ENCODE measurements at places on chromosomes 16 and 17.

- no peak for DNase-seq
These were observed 106.3 kb downstream of the CDH11 start for GRCh38 chr16:65015599-65015998.

DNA sequence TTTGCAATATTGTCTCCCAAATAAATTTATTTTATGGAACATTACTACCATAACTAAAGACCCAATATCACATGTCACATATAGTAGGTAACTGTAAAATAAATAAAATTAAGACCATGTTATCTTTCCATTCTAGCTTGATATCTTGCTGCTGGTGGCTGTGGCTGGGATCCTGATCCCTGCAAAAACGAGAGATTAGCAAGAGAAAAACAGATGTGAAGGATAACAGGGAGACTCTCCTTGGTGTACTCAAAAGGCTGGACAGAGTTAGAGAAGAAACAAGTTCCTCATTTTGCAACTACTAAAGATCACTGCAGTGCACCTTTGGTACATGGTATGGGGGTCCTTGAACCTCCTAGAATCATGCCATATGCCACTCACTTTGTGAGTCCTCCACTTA lies 49.7 kb downstream of the ARHGAP27 start:
- DNase-seq, result no peak

DNA sequence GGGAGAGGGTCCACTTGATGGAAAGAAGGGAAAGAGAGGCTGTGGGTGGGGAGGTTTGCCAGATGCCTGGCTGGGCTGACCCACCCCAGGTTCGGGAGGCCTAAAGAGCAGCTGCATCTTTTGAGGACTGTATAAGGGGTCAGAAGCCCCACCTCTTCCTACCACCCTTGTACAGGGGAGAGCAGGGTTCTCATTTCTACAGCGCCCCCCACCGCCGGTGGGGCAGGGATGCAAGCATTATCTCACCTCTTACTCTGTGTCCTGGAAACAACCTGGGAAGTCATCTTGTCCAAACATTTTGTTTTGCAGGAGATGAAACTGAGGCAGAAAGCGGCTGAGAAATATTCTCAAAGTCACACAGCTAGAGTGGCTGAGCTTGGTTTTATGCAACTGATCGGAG lies 22.5 kb upstream of the CCDC182 start:
- DNase-seq, result no peak

DNA sequence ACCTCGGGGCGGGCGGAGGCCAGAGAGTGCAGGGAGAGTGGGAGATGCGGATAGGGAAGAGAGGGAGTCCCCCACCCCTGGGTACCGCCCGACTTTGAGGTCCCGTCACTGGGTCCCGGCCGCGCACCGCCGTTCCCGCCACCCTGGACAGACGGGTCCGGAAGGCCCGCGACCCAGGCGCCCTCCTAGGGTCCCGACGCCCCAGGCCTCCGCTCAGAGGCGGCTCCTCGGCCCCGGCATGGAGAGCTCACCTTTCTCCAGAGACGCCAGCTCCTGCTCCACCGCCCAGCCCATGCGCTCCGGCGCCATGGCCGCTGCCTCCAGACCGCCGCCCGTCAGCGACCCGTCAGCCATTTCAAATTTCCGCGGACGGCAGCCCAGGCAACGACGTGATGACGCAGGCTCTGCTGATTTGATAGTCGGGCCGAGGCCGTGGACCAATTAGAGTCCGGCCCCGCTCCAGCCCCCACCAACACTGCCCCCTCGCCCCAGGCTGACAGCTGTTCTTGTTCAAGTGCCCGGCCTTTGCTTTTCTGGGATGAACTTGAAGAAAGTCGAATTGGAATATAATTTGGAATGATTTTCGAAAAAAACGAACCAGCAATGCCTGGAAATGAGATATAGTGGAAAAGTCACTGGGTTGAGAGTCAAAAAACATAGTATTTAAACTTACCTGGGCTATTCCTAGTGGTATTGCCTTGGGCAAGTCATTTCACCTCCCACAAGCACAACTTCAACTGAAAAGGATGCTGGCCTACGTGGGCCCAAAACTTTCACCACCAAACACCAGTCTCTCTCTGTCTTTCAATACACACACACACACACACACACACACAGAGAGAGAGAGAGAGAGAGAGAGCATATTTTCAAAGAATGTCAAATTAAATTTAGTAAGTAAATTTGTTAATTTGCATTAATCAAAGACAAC lies at the start of gene SHCBP1:
Gene SHCBP1 (minus strand): TSS at position 374 of the 928 bp plus-strand sequence. CDS start 20 bp downstream, at position 354.
- DNase-seq, result peak; percentile 89

DNA sequence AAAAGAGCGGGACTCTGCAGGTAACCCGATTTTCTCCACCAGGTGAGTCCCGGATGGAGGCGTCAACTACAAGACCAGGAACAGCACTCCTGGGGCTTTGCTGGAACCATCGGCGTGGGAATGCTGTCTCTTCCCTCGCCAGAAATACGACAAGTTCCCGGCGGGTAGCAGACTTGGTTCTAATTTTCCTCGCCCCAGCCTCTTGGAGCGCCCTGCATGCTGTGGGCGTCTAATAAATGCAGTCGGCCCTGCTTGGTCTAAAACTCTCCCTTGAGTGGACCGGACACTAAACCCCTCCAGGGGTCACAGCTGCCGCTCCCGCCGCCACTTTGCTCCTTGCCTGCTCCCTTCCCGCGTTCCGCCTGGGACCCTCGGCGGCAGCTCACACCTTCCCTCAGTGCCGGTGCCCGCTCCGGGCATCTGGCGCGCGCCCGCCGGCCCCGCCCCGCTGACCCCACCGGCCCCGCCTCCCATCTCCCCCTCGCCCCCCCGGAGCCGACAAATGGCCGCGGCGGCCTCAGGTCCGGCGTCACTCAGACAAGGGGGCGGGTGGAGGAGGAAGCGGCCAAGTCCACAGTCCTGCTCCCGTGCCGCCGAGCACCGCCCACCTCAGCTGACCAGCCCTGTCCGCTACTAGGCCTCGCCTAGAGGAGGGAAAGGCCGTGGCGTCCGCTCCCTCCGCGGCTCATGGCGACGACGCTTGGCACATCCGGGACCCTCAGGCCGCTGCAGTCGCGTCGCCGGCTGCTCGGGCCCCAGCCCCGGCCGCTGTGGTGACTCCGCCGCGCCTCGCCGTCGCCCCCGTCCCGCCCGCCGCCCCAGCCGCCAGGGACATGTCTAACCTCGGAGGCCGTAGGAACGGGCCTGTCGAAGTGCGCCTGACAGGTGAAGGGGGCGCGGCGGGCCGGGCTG lies 65.8 kb downstream of the KPNA2 start:
- DNase-seq, result peak; percentile 57

DNA sequence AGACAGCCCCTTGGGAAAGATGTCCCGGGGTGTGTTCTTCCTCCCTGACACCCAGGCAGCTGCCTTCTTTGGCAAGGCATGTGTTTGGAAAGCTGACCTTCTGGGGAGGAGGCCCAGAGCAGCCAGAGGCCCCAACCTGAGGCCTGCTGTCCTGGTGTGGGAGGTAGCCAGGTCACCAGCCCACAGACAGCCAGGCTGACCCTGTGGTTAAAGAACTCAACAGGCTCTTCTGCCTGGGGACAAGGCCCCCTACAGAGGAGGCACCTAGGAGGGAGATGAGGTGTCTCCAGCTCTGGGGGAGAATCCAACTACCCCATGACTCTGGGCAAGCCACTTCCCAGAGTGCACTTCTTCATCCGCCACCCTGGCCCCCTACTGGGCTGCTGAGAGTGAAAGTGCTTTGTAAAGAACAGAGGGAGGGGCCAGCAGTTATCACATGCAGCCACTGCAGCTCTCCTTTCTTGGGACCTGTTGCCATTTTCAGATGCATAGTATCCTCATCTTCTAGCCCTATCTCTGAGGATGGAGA lies 13.1 kb upstream of the SREBF1 start:
- DNase-seq, result no peak

GRCh38 chr17:8117980-8118768 lies at the start of gene ALOXE3:
Gene ALOXE3 (minus strand): TSS chr17:8118514. CDS start chr17:8117990, 524 bp downstream.
- no peak for DNase-seq

DNA sequence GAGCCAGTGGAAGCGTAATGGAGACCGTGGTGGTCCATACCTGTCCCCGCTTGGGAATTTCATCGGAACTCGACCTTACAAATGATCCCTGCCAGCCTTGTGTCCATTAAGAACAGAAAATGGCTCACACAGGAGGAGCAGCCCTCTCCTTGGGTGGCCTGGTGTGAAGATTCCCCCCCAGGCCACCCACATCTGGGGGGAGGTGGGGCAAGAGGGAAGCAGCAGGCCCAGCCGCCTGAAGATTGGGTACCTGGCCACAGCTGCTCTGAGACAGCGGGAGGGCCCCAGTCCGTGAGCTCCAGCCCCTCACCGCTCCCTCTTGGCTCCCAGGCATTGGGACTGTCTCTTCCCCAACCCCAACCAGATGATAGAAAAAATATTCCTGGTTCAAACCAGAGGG lies 277.8 kb upstream of the FOXF1 start:
- no peak for DNase-seq

Data from NT2/D1 (cell line).